ENCODE measurements at places on chromosomes 16 and 17.

GRCh38 chr16:1181404-1182315 lies 28.8 kb downstream of the CACNA1H start:
- DNase-seq, result no peak

DNA sequence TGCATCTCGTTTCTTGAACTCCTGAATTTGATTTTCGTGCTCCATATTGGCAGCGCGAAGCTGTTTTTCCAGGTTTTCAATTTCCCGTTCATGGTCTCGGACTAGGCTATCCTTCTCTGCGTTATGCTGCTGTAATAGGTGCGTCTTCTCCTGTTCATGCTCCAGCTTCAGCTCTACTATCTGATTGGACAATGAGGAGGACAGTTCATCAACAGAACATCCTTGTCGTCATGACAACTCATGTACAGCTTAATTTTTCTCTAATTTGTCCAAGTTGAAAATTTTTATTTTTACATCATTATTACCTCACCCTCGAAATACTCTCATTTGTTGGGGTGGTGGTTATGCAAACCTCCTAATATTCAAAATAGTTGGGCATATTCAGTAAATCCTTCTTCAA lies 289.8 kb downstream of the CEP112 start:
- no peak for DNase-seq

DNA sequence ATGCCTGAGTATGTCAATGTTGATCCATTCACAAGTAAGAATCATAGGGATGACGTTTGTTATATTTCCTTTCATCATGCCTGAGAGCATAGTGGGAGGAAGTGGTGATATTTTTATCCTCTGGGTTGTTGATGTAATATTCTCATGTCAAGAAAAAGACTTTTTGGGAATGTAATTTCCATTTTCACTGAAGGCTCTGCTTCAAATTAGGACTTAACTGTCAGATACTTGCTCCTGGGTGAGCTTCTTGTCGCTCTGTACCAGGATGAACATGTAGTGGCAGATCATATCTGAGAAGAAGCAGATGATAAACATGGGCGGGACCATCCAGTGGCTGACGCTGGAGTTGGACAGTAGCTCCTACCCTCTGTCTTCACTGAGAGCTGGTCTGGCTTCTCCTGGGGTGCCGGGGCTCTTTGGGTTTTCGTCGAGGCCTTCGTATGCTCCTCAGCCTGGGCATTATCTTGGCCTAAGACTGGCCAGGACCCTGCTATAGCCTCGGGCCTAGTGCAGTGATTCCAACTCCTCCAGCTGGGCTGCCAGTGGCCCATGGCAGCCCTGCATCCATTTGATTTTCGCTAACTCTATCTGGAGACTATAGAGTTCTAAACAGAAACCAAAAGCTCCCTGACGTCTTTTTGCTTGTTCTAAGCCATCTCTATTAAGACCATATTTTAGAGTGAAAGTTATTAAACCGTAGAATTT lies 19.7 kb downstream of the CYB5B start:
- DNase-seq, result no peak

DNA sequence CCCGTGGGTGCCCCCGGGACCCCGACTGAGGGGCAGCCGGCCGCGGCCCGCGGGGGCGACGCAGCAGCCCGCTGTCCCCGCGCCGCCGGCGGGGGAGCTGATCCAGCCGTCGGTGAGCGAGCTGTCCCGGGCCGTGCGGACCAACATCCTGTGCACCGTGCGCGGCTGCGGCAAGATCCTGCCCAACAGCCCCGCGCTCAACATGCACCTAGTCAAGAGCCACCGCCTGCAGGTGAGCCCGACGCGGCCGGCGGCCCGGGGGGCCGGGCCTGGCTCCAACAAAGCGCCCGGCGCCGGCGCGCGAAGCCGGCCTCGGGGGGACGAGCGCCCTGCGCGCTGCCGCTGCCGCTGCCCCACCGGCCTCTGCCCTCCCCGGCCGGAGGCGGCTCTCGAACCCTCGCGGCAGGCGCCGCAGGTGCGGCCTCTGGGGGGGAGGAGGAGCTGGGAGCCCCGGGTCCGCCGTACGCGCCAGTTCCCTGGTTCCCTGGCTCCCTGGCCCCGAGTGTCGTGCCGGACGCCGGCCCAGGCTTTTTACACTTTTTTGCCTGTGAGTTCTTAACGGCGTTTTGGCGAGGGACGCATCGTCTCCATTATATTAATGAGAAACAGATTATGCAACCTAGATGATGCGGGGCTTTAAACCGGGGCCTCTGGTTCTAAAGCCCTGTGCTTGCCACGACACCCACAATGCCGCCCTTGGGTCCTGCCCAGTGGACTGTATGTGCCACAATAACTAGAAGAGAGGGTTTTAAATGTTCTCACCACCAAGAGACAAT lies 521 bp downstream of the ATMIN start:
- DNase-seq, result peak; percentile 35

GRCh38 chr16:88777471-88778270 lies 7.3 kb downstream of the PIEZO1 start:
- no peak for DNase-seq

- DNase-seq, result no peak
Observed at GRCh38 chr17:51734462-51734861, 424.1 kb downstream of the CA10 start.

DNA sequence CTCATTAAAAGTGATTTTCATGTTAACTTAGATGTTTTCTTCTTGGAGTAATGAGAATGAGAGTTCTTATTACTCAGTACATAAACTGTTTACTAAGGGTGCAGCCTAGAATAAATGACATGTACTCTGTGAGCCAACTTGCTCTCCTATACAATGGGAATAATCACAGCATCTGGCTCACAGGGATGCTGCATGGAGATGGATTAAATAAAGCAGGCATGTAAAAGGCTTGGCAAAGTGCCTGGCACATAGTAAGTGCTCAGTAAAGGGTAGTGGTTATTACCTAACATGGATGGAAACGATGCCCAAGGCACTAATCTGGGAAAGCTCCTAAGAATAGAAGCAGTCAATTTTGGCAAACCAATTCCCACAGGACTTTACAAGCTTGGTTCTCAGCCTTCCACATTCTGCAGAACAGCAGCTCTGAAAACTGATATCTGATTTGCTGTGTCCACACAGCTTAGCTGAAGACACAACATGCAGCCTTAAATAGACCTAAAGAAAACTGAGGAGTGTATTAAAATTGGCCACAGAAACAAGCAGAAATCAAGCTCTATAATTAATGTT lies 176.1 kb downstream of the ABCC12 start:
- DNase-seq, result no peak

DNA sequence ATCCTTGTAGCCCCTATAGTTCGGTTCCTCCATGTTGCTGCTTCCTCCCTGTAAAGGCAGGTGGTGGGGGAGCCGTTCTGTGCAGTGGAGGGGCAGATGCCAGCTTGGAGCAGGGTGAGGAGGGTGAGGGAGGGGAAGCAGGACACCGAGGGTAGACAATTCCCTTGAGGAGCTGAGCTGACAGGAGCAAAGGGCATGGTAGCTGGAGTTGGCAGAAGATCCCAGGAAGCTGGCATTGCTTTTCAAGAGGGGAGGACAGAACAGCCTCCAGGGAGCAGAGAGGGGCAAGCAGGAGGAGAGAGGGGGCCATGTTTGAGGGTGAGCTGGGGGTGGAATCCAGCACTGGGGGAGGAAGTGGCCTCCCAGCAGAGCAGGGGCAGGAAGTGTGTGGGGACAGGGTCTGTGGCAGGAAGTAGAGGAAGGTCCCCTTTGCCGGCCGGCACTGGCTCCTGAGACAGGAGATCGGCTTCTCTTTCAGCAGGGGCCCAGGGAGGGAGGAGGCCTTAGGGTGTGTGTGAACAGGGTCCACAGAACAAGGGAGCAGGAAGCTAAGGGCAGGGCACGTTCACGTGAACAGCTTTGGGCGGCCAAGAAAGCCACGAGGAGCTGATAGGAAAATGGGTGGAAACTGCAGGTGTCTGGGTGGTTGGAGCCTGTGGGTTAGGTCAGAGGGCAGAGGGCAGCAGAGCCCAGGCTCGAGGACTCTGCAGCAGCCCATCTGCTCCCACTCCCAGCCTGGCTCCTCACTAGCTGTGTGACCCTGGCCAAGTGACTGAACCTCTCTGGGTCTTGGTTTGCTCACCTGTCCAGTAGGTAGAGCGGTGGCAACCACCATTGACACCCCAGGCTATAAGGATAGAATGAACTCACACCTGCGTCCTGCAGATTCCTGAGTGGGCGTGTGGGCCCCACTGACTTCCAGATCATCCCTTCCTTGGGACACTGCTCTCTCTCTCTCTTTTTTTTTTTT lies 17.5 kb upstream of the SPNS2 start:
- peak; percentile 14 for DNase-seq

DNA sequence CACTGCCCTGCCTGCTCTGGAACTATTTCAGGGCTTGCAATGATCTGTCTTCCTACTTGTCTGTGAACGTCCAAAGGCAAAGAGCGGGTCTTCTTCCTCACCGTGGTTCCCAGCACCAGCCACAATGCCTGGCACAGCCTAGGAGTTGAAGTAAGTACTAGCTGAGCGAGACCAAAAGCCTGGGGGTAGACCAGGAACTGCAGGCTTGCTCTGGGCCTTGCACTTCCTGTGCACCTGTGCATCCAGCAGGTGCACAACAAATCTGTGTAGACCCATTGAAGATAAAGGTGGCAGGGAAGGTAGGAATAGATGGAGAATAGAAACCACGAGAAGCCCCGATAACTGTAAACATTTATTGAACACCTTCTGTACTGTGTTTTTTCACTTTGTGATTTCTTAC lies 4.6 kb downstream of the FAM171A2 start:
- DNase-seq, result no peak

GRCh38 chr16:85867189-85867588 lies 31.8 kb upstream of the IRF8 start:
- no peak for DNase-seq

GRCh38 chr17:82424001-82424862 lies 5.8 kb upstream of the OGFOD3 start:
- DNase-seq, result no peak
